ENCODE measurements at places on chromosomes 11 and 22. TPM values are rescaled to one million over a fixed set of nuclear protein-coding genes. Genes with fewer than 3 reads are reported as not detected.

TMEM121B gene
- total RNA-seq: not detected

CATSPER1 gene
- total RNA-seq: not detected

TOB2 gene
- 51.5 TPM for total RNA-seq

PHETA2 gene
- total RNA-seq: 3.2 TPM

TRPC6 gene
- total RNA-seq: not detected

CTTN gene
- total RNA-seq: not detected

ALDH3B1 gene
- total RNA-seq: 0.81 TPM

NRIP3 gene
- total RNA-seq: 0.56 TPM

PLAAT2 gene
- total RNA-seq: not detected

GAL3ST3 gene
- total RNA-seq: not detected

DNA sequence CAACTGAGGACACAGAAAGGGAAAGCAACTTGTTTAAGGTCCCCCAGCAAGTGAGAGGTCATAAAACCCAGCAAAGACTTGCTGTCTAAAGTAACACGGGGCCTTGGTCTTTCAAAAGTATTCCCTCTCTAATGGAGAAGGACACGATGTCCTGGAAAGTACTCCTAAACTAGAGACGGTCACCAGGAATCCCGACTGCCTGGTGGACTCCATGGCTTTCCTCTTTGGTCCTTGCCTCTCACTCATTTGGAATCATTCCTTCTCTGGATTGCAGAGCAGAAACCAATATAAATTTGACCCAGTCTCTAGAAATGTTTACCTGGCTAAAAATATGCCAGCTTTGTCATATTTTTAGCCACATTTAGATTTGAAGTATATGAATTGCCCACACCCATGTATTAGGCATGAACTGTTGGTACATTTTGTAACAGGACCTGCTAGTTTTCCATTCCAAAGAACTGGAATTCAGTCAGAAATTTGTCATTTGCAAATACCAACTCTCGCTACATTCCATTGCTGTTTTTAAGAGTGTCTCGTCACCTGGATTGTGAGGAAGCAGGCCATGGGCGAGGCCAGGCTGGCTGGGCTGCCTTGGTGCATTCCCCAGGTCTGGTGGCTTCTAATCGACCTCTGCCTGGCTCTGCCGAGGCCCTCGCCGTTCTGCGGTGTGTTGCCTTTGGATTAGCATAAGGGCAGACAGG is 12.9 kb downstream of the NAV2 start:
- no peaks in the 10 kb centered on the region for H3K27me3 ChIP-seq
- H3K36me3 ChIP-seq: no peaks in the 10 kb centered on the region
- H3K4me3 ChIP-seq: no peak overlapping the region
- H3K27ac ChIP-seq: no peak overlapping the region
- no peak for DNase-seq
- H3K4me1 ChIP-seq: no peaks in the 10 kb centered on the region

GRCh38 chr11:59573216-59573615 is 42.4 kb downstream of the OSBP start:
- no peak for DNase-seq
- H3K27me3 ChIP-seq: no peaks in the 10 kb centered on the region
- H3K4me3 ChIP-seq: no peak overlapping the region
- peaks cover 11% of the 10 kb centered on the region for H3K36me3 ChIP-seq
- H3K27ac ChIP-seq: no peak overlapping the region

DNA sequence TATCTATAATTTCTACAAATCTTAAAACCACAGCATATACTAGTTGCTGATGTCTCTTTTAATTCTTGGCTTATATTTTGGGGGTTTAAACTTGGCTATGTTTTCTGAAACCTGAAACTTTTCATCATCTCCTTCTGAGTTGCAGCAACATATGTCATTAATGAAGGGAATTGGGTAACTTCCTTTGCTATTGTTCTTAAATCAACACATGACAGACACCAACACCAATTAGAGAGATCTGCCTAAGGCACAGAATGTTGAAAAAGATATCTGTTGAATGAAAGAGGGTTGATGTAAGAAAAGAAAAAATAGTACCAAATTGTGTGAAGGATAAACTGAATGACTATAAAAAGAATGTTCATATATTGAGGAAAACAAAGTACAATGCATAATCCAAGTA is 10.3 kb upstream of the GAS2 start:
- no peak overlapping the region for H3K4me3 ChIP-seq
- H3K27me3 ChIP-seq: no peaks in the 10 kb centered on the region
- no peak overlapping the region for H3K27ac ChIP-seq
- no peaks in the 10 kb centered on the region for H3K36me3 ChIP-seq
- H3K4me1 ChIP-seq: peaks cover 5% of the 10 kb centered on the region

GRCh38 chr11:3030289-3031070 is 26.7 kb downstream of the CARS1 start:
- H3K4me1 ChIP-seq: peaks cover 24% of the 10 kb centered on the region
- no peak overlapping the region for H3K27ac ChIP-seq
- no peak for DNase-seq
- H3K36me3 ChIP-seq: peaks cover 52% of the 10 kb centered on the region
- H3K4me3 ChIP-seq: no peak overlapping the region
- no peaks in the 10 kb centered on the region for H3K27me3 ChIP-seq

- no peaks in the 10 kb centered on the region for H3K36me3 ChIP-seq
- no peak overlapping the region for H3K27ac ChIP-seq
- no peaks in the 10 kb centered on the region for H3K27me3 ChIP-seq
- no peak for DNase-seq
- H3K4me1 ChIP-seq: peaks cover 18% of the 10 kb centered on the region
Observed at GRCh38 chr11:94546886-94547285, 3.2 kb downstream of the FUT4 start.

DNA sequence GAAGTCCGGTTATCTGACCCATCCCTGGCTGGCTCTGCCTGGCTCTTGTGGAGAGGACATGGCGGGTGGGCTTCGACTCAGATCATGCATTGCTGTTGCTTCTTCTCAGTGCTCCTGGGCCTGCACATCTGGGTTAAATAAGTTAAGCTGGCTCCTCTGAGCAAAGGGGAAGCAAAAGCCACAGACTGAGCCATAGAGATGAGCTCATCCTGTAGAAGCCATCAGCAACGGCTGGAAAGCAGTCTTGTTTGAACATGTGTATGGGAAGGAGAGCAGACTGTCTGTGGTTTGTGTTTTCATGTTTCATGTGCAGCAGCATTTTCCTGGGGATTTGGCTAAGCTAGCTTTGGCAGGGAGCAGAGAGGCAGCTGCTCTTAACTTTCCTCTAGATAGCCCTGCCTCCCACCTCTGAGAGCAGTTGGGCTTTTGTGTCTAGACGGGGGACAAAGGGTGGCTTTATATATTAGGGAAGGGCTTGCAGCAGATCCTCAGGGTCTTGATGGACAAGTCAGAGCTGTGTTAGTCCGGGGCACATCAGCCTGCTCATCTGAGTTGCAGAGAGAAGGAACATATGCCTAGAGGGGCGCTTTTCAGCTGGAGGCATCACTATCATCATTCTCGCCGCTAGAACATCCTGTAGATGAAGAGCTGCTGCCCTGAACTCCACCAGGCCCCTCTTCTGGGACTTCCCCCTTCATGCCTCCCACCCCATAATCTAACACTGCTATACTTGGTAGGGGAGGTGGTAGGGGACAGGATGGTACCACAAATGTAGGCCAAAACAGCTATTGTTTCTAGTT is 14.9 kb downstream of the DCPS start:
- no peaks in the 10 kb centered on the region for H3K27me3 ChIP-seq
- no peak overlapping the region for H3K4me3 ChIP-seq
- no peak overlapping the region for H3K27ac ChIP-seq
- peaks cover 10% of the 10 kb centered on the region for H3K4me1 ChIP-seq
- no peak for DNase-seq

DNA sequence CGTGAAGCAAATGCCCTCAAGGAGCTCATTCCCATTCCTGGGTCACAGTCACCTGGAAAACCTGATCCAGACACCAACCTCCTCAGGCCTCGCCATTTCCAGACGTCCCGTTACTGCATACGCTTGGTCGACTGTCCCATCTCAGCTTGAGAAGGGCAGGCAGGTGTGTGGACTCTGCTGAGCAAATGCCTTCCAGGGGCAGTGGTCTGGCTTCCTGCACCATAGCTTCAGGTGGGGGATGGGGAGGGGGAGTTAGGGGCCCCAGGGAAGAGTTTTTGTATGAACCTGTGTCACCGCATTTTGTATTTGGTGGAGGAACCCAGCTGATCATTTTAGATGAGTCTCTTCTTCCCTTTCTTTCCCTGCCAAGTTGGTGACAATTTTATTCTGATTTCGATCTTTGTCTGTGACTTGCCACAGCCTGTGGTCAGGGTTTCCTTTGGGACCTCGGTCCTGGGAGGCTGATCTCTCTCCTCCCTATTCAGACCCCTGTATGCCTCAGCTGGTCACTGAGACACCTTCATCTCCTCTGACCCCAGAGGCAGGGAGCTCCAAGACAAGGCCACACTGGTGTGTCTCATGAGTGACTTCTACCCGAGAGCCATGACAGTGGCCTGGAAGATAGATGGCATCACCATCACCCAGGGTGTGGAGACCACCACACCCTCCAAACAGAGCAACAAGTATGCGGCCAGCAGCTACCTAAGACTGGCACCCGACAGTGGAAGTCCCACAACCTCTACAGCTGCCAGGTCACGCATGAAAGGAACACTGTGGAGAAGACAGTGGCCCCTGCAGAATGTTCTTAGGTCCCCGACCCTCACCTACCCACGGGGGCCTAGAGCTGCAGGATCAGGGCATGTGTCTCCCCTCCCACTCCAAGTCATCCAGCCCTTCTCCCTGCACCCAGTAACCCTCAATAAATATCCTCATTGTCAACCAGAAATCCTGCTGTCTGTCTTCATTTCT is 22.9 kb downstream of the IGLL5 start:
- H3K4me1 ChIP-seq: peaks cover 60% of the 10 kb centered on the region
- H3K27me3 ChIP-seq: no peaks in the 10 kb centered on the region
- H3K27ac ChIP-seq: peak overlapping the region; percentile 74
- no peaks in the 10 kb centered on the region for H3K36me3 ChIP-seq
- DNase-seq: peak; percentile 49
- no peak overlapping the region for H3K4me3 ChIP-seq

DNA sequence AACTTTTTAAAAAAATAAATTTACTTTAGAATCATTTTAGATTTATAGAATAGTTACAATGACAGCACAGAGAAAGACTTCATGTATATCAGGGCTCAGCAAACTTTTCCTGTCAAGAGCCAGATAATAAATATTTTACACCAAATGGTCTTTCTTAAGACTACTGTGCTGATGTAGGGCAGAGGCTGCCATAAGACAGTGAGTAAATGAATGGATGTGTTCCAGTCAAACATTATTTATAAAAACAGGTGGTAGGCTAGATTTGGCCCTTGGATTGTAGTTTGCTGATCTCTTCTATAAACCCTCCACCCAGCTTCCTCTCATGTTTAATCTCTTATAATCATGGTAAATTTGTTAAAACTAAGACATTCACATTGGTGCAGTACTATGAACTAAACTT is 33.0 kb downstream of the CECR2 start:
- H3K4me3 ChIP-seq: no peak overlapping the region
- no peaks in the 10 kb centered on the region for H3K27me3 ChIP-seq
- no peaks in the 10 kb centered on the region for H3K4me1 ChIP-seq
- H3K27ac ChIP-seq: no peak overlapping the region

GRCh38 chr22:50600538-50600937 is at the start of gene MAPK8IP2:
TSS of gene MAPK8IP2 (plus strand) at chr22:50600793. CDS start at chr22:50600819, 26 bp downstream.
- H3K4me1 ChIP-seq: peaks cover 7% of the 10 kb centered on the region
- no peak within 1 kb of the TSS for H3K27ac ChIP-seq
- DNase-seq: no peak
- no peak within 1 kb of the TSS for H3K4me3 ChIP-seq
- H3K36me3 ChIP-seq: no peaks in the 10 kb centered on the region
- peaks cover 59% of the 10 kb centered on the region for H3K27me3 ChIP-seq

GRCh38 chr11:297051-297585 is 2.2 kb downstream of the IFITM5 start:
- H3K27ac ChIP-seq: no peak overlapping the region
- no peak for DNase-seq
- no peaks in the 10 kb centered on the region for H3K36me3 ChIP-seq
- H3K4me1 ChIP-seq: no peaks in the 10 kb centered on the region
- H3K27me3 ChIP-seq: no peaks in the 10 kb centered on the region

DNA sequence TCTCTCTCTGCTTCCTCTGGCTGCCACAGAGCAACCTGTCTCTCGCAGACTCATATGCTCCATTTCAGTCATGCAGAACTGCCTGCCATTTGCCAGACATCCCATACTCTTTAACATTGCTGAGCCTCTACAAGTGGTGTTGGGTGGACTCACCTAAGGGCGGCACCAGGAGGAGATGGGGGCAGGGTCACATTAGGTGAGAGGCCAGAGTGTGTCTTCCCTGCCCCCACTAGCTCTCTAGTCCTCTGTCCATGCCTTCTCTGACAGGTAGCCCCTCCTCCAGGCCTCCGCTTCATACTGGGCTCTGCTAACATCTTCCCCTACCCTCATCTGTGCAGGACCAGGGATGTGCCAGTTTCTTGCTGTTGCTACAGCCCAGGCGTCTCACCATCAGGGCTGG is 366.3 kb downstream of the TENM4 start:
- H3K4me1 ChIP-seq: no peaks in the 10 kb centered on the region
- no peak for DNase-seq
- H3K27me3 ChIP-seq: no peaks in the 10 kb centered on the region

DNA sequence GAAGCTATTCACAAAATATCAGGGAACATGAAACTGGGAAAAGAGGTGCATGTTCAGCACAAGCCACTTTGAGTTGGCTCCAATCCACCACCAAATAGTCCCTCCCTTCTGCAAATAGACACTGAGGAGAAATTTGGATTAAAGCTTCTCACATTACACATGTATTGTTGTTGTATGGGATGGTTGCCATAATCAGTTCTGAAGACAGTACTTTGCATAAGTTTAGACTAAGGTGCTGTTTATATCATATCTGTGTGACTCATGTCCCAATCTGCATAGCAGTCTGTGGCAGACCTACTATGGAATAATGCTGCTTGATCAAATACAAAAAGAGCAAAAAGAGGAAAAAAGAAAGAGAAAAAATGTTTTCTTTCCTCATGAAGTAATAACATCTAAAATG is 376.7 kb upstream of the DDI1 start:
- H3K36me3 ChIP-seq: no peaks in the 10 kb centered on the region
- no peak overlapping the region for H3K4me3 ChIP-seq
- no peak for DNase-seq
- H3K27me3 ChIP-seq: no peaks in the 10 kb centered on the region
- no peak overlapping the region for H3K27ac ChIP-seq
- peaks cover 11% of the 10 kb centered on the region for H3K4me1 ChIP-seq

- no peak overlapping the region for H3K4me3 ChIP-seq
- H3K36me3 ChIP-seq: peaks cover 30% of the 10 kb centered on the region
- H3K27me3 ChIP-seq: no peaks in the 10 kb centered on the region
- DNase-seq: no peak
- H3K27ac ChIP-seq: no peak overlapping the region
- peaks cover 2% of the 10 kb centered on the region for H3K4me1 ChIP-seq
Observed at GRCh38 chr11:47616726-47617416, 22.7 kb upstream of the C1QTNF4 start.

GRCh38 chr11:65280646-65281045 is 18.9 kb downstream of the POLA2 start:
- DNase-seq: no peak
- H3K27ac ChIP-seq: no peak overlapping the region
- no peaks in the 10 kb centered on the region for H3K4me1 ChIP-seq
- H3K27me3 ChIP-seq: no peaks in the 10 kb centered on the region

- H3K4me3 ChIP-seq: no peak overlapping the region
- no peaks in the 10 kb centered on the region for H3K36me3 ChIP-seq
- no peak overlapping the region for H3K27ac ChIP-seq
- no peaks in the 10 kb centered on the region for H3K27me3 ChIP-seq
- no peaks in the 10 kb centered on the region for H3K4me1 ChIP-seq
Observed at GRCh38 chr22:32311551-32312071, 46.1 kb upstream of the RFPL3 start.
